AG20443 (cell line): ENCODE measurements at places on chromosomes 13 and 19.
A peak's percentile ranks its signal among the peaks of the same experiment; 100 is the strongest.

DNA sequence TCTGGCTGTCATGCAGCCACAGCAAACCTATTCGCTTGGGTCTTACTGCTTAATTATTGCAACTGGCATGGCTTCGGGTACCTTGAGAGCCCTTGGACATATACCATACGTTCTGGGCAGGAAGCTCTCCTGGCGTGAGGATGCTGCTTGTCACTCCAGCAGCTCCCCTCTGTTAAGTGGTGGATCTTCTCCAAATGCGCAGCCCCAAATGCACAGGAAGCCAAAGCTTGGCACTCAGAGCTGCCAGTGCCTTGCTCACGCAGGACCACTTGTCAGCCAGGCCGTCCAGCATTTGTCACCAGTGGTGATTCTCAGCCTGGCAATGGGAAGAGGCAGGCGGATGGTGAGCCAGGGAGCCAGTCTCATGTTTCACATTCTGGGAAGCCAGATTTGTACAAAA lies 158.6 kb downstream of the KATNAL1 start:
- no peak for DNase-seq

DNA sequence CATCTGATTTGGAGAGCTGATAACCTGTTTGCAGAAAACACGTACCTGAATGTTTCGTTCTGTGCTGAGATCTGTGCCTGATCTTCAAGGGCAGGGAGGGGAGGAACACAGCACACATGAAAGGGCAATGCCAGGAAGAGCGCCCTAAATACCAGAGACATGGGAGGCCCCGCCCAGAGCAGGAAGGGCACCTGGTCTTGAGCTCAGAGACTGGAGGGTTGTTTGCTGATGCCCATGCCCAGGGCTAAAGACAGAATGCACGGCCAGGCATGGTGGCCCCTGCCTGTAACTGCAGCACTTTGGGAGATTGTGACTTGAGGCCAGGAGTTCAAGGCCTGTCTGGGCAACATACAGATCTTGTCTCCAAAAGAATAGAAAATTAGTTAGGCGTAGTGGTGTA lies 183.2 kb downstream of the TUBA3C start:
- DNase-seq, result no peak

- no peak for DNase-seq
Measured at GRCh38 chr13:42377640-42378382, 105.9 kb downstream of the AKAP11 start.

- DNase-seq, result no peak
Measured at GRCh38 chr19:34230820-34231219, 23.5 kb upstream of the GARRE1 start.

DNA sequence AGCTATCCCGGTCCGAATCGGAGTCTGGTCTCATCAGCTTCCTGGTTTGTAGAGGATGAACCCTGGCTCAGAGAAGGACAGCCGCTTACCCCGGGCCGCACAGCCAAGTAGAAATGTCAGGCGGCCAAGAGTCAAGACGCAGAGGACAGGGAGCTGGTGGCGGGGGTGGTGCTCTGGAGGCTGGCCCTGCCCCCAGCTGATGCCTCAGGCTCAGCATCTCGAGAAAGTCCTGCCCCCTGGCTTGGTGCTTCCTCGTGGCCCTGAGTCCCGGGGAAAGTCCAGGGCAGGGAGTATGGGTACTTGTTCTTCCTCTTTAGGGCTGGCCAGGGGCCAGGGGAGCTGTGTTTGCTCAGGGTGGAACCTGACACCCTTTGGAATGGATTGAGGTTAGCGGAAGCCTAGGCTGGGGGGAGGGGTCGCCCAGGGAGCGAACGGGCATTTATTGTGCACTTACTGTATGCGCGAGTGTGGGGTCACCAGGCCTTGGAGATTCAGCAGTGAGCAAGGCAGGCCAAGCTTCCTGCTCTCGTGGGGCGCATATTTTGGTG lies 2.2 kb downstream of the TJP3 start:
- DNase-seq, result no peak

- DNase-seq, result peak; percentile 34
Measured at GRCh38 chr19:34173193-34173956, 1.1 kb downstream of the LSM14A start.

GRCh38 chr13:54184576-54184975 lies 1156.0 kb downstream of the OLFM4 start:
- DNase-seq, result no peak

GRCh38 chr19:43760941-43761340 lies 6.2 kb upstream of the SMG9 start:
- no peak for DNase-seq

- no peak for DNase-seq
Measured at GRCh38 chr13:42367831-42368230, 95.9 kb downstream of the AKAP11 start.

DNA sequence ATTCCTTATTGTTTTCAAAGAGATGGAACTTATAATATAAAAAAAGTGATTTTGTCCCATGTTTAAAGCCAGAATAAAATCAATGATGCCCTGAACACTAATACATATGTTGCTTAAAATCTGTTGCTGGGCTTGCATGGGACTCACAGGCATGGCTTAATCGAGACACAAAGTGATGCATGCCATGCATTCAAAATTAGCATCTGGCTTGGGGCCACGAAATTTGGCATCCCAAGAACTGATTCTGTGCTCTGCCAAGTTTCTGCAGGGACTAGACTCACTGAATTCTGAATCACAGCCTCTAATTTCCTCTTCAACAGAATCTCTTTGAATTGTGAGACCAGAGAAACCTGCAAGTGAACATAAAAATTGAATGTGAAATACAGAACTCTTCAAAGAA lies 109.2 kb downstream of the PCDH17 start:
- DNase-seq, result no peak

GRCh38 chr13:111923439-111923838 lies 143.5 kb upstream of the SOX1 start:
- DNase-seq, result no peak

GRCh38 chr19:2866495-2867024 lies 575 bp upstream of the ZNF556 start:
- no peak for DNase-seq

- no peak for DNase-seq
Measured at GRCh38 chr19:33654840-33655508, 33.2 kb downstream of the CHST8 start.

- no peak for DNase-seq
Measured at GRCh38 chr13:80214521-80214991, 126.4 kb downstream of the SPRY2 start.

- no peak for DNase-seq
Measured at GRCh38 chr19:5154799-5155426, 185.7 kb downstream of the PTPRS start.

GRCh38 chr19:5128251-5128935 lies 159.5 kb downstream of the KDM4B start:
- DNase-seq, result peak; percentile 88

DNA sequence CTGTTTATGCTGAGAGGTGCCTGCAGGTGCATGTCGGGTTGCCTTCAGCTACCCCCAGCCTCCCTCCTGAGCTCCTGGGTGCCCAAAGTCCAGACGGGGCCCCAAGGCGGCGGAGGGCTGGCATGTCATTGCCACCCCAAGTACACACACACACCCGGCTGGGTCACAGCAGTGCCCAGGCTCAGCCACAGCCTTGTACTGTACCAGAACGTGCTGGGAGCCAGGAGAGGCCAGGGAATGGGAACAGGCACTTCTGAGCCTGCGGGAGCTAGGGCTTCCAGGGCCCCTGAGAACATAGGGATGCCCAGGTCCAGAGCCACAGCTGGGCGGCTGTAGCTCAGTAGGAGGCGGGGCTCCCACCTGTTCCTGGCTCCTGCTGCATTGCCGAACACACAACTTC lies 51.0 kb upstream of the MAB21L1 start:
- no peak for DNase-seq

DNA sequence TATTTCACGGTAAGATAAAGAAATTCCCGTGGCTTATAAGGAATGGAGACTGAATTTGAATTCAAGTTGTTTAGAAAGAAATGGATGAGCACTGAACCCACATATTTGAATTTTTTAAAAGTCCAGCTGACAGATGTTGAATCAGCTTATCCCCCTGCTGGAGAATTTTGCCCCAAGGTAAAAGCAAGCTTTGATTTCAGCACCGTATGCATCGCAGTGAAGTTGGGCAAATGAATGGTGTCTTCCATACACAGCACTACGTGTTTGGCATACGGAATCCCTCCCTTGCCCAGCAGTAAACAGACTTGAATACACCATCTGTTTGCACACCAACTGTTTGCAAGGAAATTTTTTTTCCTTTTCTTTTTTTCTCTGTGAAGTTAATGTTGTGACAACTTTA lies 77.5 kb upstream of the PEG3 start:
- DNase-seq, result no peak

DNA sequence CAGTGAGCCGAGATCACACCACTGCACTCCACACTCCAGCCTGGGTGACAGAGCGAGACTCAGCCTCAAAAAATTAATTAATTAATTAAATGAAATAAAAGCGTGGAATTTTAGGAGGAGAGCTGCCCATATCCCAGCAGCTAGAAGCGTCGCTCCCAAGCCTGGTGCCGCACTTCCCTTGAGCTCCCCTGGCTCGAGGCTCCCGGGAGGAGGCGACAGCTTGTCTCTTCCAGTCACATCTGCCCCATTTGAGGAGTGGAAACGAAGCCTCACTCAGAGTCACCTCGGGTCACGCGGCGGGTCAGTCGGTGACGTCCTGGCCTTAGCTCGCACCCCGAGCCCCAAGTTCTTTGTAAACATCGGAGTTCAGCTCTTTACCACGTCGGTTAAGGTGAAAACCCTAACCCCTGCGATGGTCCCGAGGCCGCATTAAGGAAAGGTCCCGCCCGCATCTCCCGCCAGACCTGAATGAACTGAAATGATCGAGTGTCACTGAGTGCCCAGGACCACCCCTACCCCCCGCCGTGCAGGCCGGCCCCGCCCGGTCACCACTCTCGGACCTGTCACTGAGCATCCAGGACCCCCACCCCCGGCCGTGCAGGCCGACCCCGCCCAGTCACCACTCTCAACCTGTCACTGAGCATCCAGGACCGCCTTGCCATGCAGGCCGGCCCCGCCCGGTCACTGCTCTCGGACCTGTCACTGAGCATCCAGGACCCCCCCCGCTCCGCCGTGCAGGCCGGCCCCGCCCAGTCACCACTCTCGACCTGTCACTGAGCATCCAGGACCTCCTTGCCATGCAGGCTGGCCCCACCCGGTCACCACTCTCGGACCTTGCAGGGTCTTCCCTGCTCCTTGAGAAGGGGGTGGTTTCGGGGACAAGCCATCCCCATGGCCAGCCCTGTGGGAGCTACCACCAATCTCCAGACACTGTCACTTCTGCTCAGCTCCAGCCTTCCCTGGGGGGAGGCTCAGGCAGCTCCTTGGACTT lies 176.9 kb downstream of the KDM4B start:
- DNase-seq, result no peak

- DNase-seq, result no peak
Measured at GRCh38 chr19:1189419-1189818, 15.4 kb upstream of the SBNO2 start.

GRCh38 chr13:73842184-73842583 lies 292.0 kb downstream of the KLF12 start:
- DNase-seq, result no peak

DNA sequence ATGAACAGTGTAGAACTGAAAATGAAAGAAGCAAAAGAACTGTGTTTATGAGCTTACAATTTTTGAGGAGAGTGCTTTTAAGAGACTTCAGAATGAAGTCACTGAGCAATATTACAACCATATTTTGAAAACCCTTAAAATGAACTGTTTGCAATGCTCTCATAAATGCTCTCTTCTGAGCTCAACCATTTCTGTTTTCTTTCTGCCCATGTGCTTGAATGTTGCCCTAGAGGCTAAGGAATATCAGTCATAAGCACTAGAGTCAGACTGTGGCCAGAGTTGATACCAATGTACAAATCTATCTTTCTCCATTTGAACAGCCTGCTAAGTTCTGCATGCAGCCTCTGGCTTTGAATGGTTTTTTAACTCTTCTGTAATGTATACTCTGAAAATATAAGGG lies 1092.8 kb downstream of the PCDH9 start:
- DNase-seq, result no peak

DNA sequence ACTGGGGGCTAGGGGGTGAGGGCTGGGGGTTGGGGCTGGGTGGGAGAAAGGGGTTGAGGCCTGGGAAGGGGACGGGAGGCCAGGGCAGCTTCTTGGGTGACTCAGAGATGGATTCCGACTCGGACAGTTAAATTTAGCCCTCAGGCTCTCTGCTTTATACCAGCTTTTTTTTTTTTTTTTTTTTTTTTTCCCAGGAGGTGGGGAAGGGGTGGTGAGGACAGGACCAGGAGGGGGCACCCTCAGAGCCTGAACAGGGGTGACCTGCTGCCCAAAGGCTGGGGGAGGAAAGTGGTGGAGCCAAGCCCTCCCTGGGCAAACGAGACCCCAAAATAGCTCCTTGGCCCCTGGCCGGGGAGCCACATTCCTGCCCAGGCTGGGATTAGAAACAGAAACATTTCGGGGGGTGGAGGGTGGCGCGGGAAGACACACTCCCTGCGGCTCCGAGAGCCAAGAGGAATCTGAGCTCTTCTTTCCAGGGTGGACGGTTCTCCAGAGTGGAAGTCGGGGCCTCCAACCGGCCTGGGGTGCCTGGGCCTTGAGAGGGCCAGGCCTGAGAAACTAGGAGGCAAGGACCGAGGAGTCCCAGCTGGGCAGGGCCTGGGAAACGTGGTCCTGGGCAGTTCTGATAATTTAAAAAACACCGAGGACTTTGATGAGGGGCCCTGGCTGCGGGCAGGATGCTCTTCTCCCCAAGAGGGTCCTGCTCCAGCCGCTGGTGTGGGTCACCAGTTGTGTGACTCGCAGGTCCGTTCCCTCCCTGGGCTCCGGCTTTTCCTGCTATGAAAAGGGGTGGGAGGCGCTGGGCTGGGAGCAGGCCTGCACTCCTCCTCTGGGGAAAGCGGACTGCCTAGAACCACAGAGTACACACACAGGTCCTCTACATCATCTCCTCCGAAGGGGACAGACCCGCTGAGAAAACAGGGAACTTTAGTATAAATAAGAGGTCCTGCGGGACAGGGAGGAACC lies 813 bp upstream of the DMPK start:
- peak; percentile 84 for DNase-seq

GRCh38 chr13:110476220-110476617 lies 85.3 kb downstream of the RAB20 start:
- DNase-seq, result no peak

- DNase-seq, result no peak
Measured at GRCh38 chr13:48504606-48505005, 28.3 kb downstream of the RCBTB2 start.

GRCh38 chr13:93529961-93530360 lies 303.4 kb downstream of the GPC6 start:
- no peak for DNase-seq
